ENCODE measurements at places on chromosomes 5 and 9. TPM values are rescaled to one million over a fixed set of nuclear protein-coding genes. Genes with fewer than 3 reads are reported as not detected.

The SPATA31C1 gene
- total RNA-seq: not detected

The C5orf58 gene
- total RNA-seq: not detected

The STPG3 gene
- not detected for total RNA-seq

The PCDHGA4 gene
- 7.6 TPM for total RNA-seq

The PRSS3 gene
- 0.26 TPM for total RNA-seq

- peak; percentile 31 for DNase-seq
Measured at GRCh38 chr5:9112520-9113291, 433.2 kb downstream of the SEMA5A start.

DNA sequence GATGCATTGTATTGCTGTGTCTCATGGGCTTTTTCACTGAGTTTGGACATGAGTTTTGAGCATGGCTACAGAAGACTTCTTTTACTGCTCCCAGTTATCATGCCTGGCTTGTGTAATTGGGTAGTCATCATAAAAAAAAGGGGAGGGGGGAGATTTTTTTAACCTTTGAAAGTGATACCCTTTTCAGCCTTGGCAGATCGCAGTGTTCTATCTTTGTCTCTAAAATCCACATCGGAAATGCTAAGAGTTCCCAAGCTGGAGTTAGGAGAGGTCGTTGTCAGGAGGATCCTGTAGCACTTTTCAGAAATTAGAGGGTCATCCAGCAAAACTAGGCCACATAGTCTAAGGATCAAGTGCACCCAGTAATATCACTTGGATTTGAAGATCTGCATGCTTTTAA lies 188.4 kb downstream of the WDR70 start:
- no peak for DNase-seq

DNA sequence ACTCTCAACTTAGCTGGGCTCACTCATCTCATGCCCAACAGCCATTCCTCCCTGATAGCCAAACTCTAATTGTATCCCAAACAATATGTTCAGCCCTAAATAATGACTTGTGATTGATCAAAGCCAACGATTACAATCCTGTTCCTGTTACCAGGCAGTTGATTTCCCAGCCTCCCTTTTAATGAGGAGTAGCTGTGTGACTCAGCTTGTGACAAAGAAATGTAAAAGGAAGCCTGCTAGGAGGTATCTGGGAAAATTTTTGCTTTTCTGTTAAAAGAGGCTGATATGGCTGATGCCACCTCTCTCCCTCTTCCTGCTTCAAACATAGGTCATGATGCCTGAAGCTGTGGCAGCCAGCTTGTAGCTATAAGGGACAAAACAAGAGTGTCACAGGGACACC lies 19.6 kb upstream of the ENC1 start:
- DNase-seq: no peak

- DNase-seq: no peak
Measured at GRCh38 chr5:439636-440035, 3.3 kb upstream of the EXOC3 start.

- DNase-seq: peak; percentile 14
Measured at GRCh38 chr9:122263699-122264349, 816 bp downstream of the RBM18 start.

DNA sequence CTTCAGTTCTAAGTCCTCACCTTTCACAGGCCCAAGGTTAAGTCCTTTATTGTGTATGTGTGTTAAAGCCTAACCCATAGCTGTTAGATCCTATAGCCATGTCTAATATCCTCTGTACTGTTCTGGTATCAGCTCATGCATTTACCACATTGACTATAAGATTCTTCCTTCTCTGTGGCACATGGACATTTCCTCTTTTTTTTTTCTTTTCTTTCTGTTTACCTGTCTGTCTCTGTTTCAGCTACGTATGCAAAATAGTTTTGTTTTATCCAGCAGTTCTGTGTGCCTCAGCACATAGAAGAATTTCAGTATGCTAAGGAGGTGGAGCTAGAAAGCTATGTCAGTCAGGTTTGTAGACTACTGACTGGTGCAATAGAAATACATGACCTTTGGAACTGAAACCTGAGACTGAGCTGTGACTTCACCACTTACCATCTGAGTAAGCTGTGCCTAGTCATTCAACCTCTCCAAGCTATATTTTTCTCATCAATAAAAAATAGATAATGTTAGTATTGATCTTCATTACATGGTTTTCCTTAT lies 155.6 kb upstream of the VLDLR start:
- DNase-seq: no peak

- peak; percentile 86 for DNase-seq
Measured at GRCh38 chr9:69168709-69169217, 5.3 kb upstream of the TJP2 start.

DNA sequence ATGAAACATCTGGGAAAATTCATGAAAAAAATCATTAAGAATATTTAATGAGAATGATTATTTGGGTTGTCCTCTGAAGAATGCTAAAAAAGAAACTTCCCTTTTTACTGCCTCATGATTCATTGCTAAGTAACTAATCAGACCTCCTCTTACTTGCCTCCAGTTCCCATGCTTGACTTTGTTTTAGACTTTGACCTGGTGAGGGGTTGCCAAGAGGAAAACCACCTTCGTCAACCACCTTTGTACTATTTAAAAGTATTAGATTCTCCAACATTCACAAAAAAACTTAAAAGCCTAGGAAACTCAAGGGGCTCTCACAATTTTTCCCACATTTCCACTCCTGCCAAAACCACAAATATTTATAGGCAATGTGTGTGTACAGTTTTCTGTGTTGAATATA lies 115.2 kb upstream of the ST8SIA4 start:
- DNase-seq: no peak

DNA sequence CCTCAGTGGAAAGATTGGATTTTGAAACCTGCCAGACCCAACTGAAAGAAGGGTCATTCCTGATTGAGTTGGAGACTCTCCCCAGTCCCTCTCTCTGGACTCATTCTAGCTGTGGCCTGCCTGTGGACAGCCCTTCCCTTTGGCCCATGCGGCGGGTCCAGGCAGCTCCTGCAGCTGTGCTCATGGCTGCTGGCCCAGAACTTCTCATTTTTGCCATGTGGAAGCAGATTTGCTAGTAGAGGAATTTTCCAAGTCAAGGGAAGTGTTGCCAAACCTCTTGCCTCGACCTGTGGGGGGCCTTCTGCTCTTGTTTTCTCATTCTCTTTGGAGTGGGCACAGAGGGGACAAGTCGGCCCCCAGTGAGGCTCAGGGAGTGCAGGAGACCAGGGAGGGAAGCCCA lies 89.2 kb downstream of the ANKRD33B start:
- DNase-seq: peak; percentile 40

GRCh38 chr9:2623288-2624050 lies 1.9 kb downstream of the VLDLR start:
- peak; percentile 42 for DNase-seq

DNA sequence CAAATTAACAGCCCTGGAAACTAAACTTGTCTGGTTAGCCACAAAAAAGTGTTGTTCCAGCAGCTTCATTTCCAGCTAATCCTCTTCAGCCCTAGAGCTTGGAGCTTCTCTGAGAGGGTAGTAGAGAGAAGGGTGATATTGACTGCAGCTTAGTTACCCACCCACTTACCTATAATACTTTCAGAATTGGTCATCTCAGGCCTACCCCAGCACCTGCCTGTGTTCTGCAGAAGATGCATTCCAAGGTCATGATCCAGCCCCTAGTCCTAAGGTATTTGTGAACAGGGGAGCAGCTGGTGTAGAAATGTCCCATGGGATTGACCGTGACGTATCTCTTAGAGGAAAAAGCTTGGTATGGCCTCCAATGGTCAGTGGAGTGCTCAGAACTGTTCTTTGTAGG lies 289.0 kb downstream of the NR3C1 start:
- no peak for DNase-seq

DNA sequence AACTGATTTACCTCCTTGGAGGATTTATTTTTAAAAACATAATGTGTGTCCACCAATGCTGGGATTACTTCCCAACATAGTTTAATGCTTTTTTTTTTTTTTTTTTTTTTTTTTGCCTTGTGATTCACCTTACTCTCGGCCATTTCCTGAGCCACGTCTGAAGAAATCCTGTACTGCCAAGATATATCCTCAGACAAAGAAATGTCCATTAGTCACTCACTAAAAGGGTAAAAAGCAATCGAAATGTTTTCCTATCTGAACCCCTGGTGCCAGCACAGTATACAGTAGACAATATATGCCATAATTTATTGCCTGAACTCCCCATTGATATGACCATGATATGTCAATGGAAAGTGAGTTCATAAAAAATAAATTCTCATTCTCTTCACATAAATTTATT lies 344.1 kb downstream of the BNC2 start:
- peak; percentile 88 for DNase-seq

DNA sequence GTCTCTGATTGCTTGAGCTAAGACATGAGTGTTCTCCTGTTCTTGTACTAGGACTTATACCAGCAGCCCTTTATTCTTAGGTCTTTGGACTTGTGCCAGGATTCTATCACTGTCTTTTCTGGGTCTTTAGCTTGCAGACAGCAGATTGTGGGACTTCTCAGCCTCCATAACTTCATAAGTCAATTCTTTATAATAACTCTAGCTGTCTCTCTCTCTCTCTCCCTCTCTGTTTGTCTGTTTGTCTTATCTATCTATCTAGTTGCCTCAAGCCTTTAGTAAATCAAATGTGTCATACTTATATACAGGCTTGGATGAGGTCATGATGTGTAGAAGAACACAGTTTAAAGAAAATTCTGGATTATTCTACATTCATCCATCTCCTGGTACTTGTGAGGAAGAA lies 11.5 kb upstream of the ANKRD55 start:
- DNase-seq: no peak

DNA sequence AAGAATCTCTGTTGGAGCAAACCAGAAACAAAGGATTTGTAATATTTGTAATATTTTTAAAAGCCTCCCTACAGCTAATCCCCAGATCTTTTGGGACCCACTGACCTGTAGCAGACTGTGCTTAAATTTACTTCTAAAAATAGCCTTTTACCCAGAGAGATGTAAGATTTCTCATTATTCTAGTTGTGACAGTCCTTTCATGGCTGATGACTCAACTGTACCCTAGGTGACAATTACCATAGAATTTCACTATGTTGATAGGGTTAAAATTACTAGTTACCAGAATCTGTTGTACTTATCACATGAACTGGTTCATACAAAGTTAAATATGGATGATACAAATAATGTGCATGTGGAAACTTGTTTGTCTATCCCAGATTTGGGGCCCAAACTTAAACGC lies 543.9 kb upstream of the SEMA6A start:
- DNase-seq: no peak

DNA sequence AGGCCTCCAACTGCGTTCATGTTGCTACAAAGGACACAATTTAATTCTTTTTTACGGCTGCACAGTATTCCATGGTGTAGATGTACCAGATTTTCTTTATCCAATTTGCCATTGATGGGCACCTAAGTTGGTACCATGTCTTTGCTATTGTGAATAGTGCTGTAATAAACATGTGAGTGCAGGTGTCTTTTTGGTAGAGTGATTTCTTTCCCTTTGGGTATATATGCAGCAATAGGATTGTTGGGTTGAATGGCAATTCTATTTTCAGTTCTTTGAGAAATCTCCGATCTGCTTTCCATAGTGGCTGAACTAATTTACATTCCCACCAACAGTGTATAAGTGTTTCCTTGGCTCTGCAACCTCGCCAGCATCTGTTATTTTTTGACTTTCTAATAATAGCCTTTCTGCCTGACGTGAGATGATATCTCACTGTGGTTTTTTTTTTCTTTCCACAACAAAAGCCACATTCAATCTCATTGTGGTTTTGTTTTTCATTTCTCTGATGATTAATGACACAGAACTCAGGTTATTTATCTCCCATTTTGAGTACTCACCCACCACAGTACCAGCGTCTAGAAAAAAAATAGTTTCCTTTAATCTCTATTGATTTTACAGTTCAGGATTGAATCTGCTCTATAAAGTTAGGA lies 21.9 kb downstream of the ARRDC3 start:
- peak; percentile 70 for DNase-seq

DNA sequence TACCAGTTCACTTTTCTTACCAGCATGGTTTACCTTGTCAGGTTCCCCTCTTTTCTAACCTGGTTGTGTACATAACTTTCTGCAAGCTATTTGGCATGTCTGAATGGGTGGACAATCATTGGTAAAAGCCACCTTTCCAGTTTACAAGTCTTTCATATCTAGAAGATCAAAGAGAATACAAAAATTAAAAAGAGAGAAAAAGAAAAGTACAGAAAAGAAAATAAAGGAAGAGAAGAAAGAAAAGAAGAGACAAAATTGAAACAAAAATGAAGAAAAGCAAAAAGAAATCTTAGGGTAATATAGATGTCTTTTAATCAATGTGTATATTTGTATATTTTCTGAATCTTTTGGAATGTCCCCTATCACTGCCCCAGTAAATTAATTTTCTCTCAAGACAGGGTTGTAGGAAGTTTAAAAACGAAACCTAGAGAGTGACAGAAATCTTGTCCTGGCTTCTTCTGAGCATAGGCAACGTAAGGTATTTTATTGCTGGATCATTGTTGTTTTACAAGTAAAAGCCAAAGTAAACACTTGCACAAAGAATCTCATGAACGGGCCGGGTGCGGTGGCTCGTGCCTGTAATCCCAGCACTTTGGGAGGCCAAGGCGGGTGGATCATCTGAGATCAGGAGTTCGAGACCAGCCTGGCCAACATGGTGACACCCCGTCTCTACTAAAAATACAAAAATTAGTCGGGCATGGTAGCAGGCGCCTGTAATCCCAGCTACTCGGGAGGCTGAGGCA lies 98.7 kb upstream of the IFNE start:
- DNase-seq: no peak

DNA sequence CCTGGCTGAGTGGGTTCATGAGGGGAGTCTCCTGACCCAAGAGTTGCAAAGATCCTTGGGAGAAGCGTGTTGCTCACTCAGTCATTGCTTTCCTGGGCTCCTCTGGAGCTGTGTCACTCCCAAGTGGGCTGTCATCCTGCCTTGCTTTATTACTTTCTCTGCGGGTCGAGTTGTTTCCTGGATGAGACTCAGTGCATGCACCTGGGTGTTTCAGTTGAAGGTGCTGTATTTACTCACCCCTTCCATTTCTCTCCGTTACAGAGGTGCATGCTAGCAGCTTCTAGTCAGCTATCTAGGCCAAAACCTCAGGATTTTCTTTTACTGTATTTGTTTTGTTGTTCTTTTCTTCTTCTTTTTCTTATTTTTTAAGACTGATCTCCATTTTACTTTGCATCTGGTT lies 785.5 kb upstream of the EDIL3 start:
- DNase-seq: no peak

- DNase-seq: no peak
Measured at GRCh38 chr5:112351225-112351624, 67.9 kb downstream of the EPB41L4A start.

GRCh38 chr9:127291246-127291778 lies 26.7 kb downstream of the GARNL3 start:
- DNase-seq: no peak

DNA sequence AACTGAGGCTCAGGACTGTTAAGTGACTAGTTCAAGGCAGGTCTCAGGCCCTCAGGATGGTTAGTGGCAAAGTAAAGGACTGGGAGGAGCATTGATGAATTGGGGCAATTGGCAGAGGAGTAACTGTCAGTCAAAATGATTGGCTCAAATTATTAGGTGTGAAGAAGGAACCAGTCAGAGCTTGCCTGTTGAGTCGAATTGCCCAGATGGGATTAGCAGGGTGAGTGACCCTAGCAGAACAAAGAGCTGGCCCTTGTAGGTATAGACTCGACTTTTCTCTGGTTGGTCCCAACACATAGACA lies 2.6 kb upstream of the NSD1 start:
- no peak for DNase-seq
